Type B pancreatic cell (in vitro differentiated cells): ENCODE measurements at places on chromosomes 7 and 10. TPM values are rescaled to one million over a fixed set of nuclear protein-coding genes. Genes with fewer than 3 reads are reported as not detected.

GRCh38 chr7:50595491-50596102 is 30.4 kb upstream of the DDC start:
- H3K4me3 ChIP-seq, result no peak overlapping the region
- H3K27me3 ChIP-seq, result no peaks in the 10 kb centered on the region
- H3K4me1 ChIP-seq, result peaks cover 10% of the 10 kb centered on the region
- peaks cover 34% of the 10 kb centered on the region for H3K36me3 ChIP-seq

GRCh38 chr10:76881477-76882220 is 756.0 kb downstream of the KCNMA1 start:
- no peak overlapping the region for H3K4me3 ChIP-seq
- no peak for DNase-seq
- H3K27ac ChIP-seq, result no peak overlapping the region
- no peaks in the 10 kb centered on the region for H3K36me3 ChIP-seq
- H3K4me1 ChIP-seq, result peaks cover 35% of the 10 kb centered on the region

The ATRNL1 gene
- 9.5 and 38.4 TPM in 2 replicates for total RNA-seq

GRCh38 chr10:13161857-13162271 is 506 bp downstream of the MCM10 start:
- DNase-seq, result no peak
- peak overlapping the region; percentile 43 for H3K27ac ChIP-seq
- H3K4me1 ChIP-seq, result peaks cover 16% of the 10 kb centered on the region

GRCh38 chr10:51168086-51168815 is 94.0 kb downstream of the PRKG1 start:
- no peaks in the 10 kb centered on the region for H3K27me3 ChIP-seq
- H3K4me1 ChIP-seq, result no peaks in the 10 kb centered on the region
- H3K36me3 ChIP-seq, result no peaks in the 10 kb centered on the region
- no peak overlapping the region for H3K4me3 ChIP-seq

The PDE6C gene
- not detected in 2 replicates for total RNA-seq

The PPP1R17 gene
- total RNA-seq, result 3.9 and 4.5 TPM in 2 replicates

DNA sequence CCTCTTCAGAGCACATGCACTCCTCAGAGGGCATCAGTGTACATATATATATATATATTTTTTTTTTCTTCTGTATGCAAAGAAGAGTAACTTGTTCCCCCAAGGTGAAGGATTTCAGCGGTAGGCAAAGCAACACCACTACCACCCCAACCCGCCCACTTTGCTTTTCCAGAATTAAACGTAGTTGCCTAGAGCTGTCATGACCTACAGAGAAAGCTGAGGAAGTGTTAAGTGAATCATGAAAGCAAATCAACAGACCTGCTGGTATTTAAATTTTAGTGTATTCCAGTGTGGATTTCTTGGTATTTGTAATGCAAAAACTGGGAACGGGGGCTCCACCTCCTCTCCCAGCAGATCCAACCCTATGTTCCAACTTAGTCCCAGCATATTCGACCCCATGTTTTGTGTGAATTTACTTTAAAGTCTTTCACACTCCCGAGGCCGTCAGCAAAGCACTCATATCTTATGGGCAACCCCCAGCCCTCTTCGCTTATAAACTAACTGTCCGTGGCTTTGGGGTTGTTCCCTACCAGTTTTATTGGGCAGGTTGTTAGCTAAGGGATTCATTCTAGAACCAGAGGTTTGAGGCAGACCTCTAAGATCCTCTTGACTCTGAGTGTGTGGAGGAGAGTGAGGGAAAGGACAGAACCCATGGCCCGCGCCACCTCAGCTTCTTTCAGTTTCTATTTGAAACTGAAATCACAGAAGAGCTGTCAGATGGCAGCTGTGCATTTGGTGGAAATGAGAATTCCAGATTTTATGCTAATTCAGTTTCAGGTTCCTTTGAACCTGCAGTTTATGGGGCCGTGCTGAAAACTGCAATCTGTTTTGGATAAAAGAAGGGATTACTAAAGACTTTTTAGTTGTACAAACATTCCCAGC is 450.2 kb upstream of the GALNT17 start:
- H3K27ac ChIP-seq, result no peak overlapping the region
- no peak overlapping the region for H3K4me3 ChIP-seq
- peaks cover 3% of the 10 kb centered on the region for H3K36me3 ChIP-seq
- peaks cover 57% of the 10 kb centered on the region for H3K27me3 ChIP-seq
- H3K4me1 ChIP-seq, result peaks cover 12% of the 10 kb centered on the region
- DNase-seq, result no peak

DNA sequence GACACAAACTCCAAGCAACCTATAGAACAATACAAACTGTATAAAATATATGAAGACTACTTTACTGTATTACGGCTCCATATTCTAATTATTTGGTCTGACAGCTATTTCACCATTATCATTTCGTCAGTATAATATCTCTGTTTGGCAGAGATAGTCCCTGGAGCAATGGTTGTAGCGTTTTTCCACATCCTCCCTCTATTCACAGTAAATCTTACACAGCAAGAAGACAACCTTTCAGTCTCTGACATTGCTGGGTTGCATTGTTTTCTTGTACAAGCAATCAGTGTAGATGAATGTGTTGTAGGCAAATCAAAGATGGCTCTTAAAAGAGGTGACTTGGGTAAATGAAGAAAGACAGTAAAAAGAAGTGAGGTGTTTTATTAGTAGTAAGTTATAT is 105.6 kb upstream of the PLXDC2 start:
- H3K27ac ChIP-seq, result no peak overlapping the region
- no peaks in the 10 kb centered on the region for H3K4me1 ChIP-seq
- H3K4me3 ChIP-seq, result no peak overlapping the region
- DNase-seq, result no peak
- H3K27me3 ChIP-seq, result no peaks in the 10 kb centered on the region

The OR13A1 gene
- 0.14 TPM in 2 replicates for total RNA-seq

The ATE1 gene
- 23.5 and 35.4 TPM in 2 replicates for total RNA-seq

GRCh38 chr7:27747589-27748368 is 7.8 kb downstream of the TAX1BP1 start:
- H3K4me3 ChIP-seq, result no peak overlapping the region
- peaks cover 29% of the 10 kb centered on the region for H3K36me3 ChIP-seq
- H3K4me1 ChIP-seq, result peaks cover 18% of the 10 kb centered on the region
- no peak for DNase-seq
- H3K27ac ChIP-seq, result peak overlapping the region; percentile 17

The SLC16A12 gene
- 3.7 and 7.8 TPM in 2 replicates for total RNA-seq

- DNase-seq, result no peak
- H3K36me3 ChIP-seq, result no peaks in the 10 kb centered on the region
- peaks cover 22% of the 10 kb centered on the region for H3K27me3 ChIP-seq
Measured at GRCh38 chr7:41786944-41787343, 84.1 kb upstream of the INHBA start.

- H3K27ac ChIP-seq, result no peak overlapping the region
- no peaks in the 10 kb centered on the region for H3K27me3 ChIP-seq
- H3K36me3 ChIP-seq, result no peaks in the 10 kb centered on the region
- no peak for DNase-seq
Measured at GRCh38 chr10:132924046-132924952, 18.1 kb downstream of the CFAP46 start.

DNA sequence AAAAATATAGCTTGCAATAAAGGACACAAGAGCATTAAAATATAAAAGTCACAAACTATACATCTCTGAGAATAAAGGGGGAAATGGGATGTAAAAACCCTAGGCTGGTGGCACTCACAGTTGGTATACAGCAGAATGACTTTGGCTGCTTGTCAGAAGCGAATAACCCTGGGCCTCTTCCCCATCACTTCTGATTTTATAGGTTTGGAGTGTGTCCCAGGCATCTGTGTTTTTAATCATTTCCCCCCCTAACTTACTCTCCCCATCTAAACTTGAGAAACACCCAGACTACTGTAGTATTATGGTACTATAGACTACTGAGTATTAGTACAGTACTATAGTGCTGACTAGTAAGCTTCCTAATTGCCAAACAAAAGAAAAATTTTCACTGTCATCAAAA is 1.8 kb upstream of the RPA3 start:
- no peaks in the 10 kb centered on the region for H3K27me3 ChIP-seq
- H3K4me3 ChIP-seq, result no peak overlapping the region
- H3K4me1 ChIP-seq, result no peaks in the 10 kb centered on the region
- H3K27ac ChIP-seq, result no peak overlapping the region
- no peak for DNase-seq

The ALOX5 gene
- 7.9 and 17.3 TPM in 2 replicates for total RNA-seq

DNA sequence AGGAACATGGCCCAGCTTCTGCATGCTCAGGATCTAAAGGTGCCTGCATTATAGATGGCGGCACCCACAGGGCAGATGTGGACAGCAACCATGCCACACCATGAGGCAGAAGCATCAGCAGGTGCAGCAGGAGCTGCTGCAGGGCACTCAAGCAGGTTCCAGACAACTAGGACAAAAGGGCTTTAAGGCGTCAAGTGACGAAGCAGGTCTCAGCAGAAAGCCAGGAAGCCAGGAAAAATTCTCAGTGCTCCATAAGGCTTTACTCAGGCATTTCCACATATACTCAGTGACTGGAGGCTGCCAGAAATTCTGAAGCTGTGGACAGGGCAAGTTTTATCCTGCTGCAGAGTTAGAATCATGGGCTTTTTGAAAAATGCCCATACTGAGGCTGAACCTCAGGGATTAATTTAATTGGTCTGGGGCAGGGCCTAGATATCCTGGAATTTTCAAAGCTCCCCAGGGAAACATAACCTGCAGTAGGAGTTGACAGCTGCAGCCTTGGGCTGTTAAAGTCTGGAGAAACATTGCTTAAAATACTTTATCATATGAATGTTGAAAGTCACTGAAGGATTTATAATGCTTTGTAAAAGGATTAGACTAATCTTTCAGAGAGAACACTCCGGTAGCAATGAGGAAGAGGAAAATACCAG is 68.1 kb upstream of the RNF148 start:
- no peaks in the 10 kb centered on the region for H3K36me3 ChIP-seq
- no peak overlapping the region for H3K27ac ChIP-seq
- DNase-seq, result no peak

- DNase-seq, result no peak
- H3K27ac ChIP-seq, result no peak overlapping the region
- H3K4me3 ChIP-seq, result no peak overlapping the region
- H3K36me3 ChIP-seq, result no peaks in the 10 kb centered on the region
- no peaks in the 10 kb centered on the region for H3K4me1 ChIP-seq
Measured at GRCh38 chr10:114083040-114083439, 39.4 kb downstream of the ADRB1 start.

DNA sequence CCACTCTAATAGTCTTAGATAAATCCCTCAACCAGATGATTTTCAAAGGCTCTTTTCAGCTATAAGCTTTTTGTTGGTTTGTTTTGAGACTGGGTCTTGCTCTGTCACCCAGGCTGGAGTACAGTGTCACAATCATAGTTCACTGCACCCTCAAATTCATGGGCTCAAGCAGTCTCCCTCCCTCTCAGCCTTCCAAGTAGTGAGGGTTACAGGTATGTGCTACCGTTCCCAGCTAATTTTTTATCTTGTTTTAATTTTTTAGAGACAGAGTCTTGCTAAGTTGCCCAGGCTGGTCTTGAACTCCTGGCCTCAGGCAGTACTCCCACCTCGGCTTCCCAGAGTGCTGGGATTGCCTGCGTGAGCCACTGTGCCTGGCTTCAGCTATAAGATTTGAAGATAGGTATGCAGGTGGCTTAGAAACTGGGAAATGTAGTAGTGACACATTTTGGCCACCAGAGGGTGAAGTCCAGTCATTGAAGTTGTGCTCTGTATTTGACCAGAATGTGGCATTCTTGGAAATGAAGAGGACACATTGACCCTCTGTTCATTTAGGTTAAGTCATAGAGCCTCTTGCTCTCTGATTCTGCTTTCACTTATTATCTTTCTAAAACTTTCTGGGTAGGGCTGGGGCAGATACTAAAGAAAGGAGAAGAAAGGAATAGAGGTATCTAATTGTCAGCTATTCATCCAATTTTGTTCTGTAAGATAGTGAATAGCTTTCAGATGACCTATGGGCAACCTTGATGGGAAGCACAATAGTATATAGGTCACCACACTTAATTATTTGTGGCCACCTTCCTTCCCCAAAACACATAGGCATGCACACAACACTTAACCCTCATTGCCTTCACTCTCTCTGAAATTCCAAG is 36.0 kb downstream of the R3HCC1L start:
- DNase-seq, result no peak
- H3K4me3 ChIP-seq, result no peak overlapping the region
- H3K27ac ChIP-seq, result no peak overlapping the region
- H3K27me3 ChIP-seq, result no peaks in the 10 kb centered on the region
- no peaks in the 10 kb centered on the region for H3K4me1 ChIP-seq
- peaks cover 12% of the 10 kb centered on the region for H3K36me3 ChIP-seq

DNA sequence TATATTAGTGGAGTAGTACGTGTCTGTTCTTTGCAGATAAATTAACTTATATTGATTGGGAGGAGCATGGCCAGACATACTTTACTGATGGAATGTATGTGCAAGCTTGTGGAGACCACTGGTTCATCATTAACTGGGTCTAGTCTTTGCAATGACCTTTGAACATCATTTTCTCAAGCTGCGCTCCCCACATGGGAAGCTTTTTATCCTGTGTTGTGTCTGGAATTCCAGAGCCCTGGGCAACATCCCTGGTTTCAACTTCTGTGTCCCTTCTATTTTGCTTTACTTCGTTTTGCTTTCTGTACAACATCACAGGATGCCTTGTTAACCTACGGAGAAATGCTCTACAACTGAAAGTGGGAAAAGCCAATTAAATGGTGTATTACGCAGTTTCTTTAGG is 38.3 kb downstream of the MACROH2A2 start:
- no peak overlapping the region for H3K4me3 ChIP-seq
- no peak for DNase-seq
- no peaks in the 10 kb centered on the region for H3K27me3 ChIP-seq

GRCh38 chr10:84850826-84851225 is 522.4 kb downstream of the CCSER2 start:
- no peak for DNase-seq
- no peaks in the 10 kb centered on the region for H3K36me3 ChIP-seq
- H3K4me3 ChIP-seq, result no peak overlapping the region
- H3K27ac ChIP-seq, result no peak overlapping the region

The NUPR2 gene
- not detected in 2 replicates for total RNA-seq

The FAM25C gene
- not detected in 2 replicates for total RNA-seq

The TEX47 gene
- total RNA-seq, result not detected in 2 replicates

- H3K36me3 ChIP-seq, result peaks cover 20% of the 10 kb centered on the region
- no peak overlapping the region for H3K27ac ChIP-seq
- H3K4me3 ChIP-seq, result no peak overlapping the region
- no peaks in the 10 kb centered on the region for H3K4me1 ChIP-seq
Measured at GRCh38 chr10:98168147-98168546, 33.7 kb downstream of the R3HCC1L start.

The CEP55 gene
- total RNA-seq, result 7.4 and 14.8 TPM in 2 replicates

The WDR86 gene
- 13.0 and 83.0 TPM in 2 replicates for total RNA-seq

The TAS2R3 gene
- total RNA-seq, result 1.2 and 3.2 TPM in 2 replicates

DNA sequence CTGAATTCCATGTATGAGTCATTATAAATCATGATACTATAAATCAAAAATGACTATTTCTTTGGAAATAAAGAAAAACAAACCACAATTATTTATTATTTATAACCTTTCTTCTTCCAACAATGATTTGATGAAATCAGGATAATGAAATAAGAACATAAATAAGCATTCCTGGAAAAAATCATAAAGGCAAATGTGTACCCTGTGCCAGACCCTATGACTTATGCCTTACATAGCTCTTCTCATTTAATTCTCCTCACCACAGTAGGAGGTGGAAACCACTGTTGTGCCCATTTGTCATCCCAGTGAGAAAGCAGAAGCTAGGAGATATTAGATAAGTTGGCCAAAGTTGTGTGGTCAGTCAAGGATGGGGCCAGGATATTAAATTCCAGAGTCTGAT is 255.1 kb downstream of the DOCK4 start:
- no peak overlapping the region for H3K4me3 ChIP-seq
- peaks cover 10% of the 10 kb centered on the region for H3K4me1 ChIP-seq
- peaks cover 14% of the 10 kb centered on the region for H3K36me3 ChIP-seq
- no peak for DNase-seq
- H3K27me3 ChIP-seq, result no peaks in the 10 kb centered on the region
